ENCODE measurements at places on chromosomes 2 and 18. TPM values are rescaled to one million over a fixed set of nuclear protein-coding genes. Genes with fewer than 3 reads are reported as not detected.

ASB18 gene
- total RNA-seq, result not detected

SPOPL gene
- total RNA-seq, result 17.1 TPM

MYO3B gene
- total RNA-seq, result 0.11 TPM

IL37 gene
- not detected for total RNA-seq

SELENOI gene
- 26.4 TPM for total RNA-seq

VIT gene
- not detected for total RNA-seq

TLX2 gene
- 0.88 TPM for total RNA-seq

- peak; percentile 80 for DNase-seq
Observed at GRCh38 chr18:111306-112014, 46.9 kb upstream of the USP14 start.

DNA sequence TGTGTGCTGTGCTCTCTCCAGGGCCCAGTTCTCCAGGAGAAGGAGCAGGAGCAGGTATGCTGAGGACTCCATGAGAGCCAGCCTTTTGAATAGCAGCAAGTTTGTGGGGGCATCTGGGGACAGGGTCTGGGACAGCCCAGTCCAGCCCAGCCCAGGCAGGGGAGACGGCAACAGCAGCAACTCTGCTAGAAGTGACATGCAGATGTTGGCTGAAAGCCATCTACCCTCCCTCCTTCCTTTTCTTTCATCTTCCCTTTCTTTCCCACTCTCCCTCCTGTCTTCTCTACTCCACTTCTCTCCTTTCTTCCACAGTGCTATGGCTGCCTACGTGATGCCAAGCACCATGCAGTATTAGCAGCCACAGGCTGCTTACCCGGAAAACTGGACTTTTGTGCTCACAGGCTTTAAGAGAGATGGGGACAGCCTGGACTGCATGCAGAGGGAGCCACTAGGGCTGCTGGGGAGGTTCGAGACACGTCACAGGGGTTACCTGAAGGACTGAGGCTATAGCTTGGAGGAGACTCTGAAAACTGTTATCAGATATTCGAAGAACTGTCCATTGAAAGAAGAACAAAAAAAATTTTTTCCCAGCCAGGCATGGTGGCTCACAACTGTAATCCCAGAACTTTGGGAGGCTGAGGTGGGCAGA lies 23.8 kb upstream of the YWHAQ start:
- DNase-seq, result no peak

DNA sequence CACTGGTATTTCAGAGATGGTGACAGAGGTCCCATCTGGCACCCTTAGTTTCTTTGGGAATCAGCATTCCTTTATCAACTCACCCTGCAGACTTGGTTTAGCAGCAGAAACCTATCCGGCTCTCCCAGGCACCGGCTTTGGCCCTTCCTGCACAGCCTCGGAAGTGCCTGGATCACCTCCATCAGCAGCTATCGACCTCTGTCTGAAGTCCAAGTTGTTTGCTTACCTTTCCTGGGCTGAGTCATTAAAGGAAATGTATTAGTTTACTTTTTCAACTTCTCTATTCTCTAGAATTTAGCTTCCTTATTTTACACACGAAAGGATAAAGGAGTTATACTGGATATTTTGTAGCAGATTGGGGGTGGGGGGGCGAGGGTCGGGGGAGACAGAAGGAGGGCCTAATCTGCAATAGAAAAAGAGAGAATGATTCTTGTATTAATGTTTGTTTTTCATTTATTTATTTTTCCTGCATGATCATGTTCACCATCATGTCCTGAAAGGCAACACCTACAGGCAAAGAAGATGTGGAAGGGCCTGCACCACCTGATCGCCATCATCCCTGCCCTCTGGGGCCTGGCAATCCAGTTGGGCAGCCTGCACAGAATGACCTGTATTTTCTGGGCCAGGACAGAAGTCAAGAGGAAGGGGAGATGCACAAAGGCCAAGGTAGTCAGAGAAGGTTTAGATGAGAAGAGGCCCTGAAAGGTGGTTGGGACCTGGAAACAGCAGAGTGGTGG lies 22.1 kb upstream of the MAT2A start:
- DNase-seq, result no peak

DNA sequence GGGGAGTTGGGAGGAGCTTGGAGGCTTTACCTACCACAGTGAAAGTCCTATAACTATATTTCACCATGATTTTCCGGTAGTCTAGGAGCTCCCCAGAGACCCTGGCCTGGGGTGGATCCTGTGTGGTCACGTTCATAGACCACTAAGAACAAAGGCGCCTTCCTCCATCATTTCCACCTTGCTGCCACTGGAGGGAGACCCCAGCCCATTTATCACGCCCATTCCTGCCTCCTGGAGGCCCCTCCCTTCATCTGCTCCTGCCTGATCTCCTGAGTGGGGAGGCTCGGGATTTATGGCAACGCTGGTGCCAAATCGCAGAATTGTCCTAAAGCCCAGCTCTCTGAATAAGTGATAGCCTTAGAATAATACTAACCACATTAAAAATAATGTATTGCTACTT lies 507.6 kb upstream of the SPHKAP start:
- DNase-seq, result no peak

DNA sequence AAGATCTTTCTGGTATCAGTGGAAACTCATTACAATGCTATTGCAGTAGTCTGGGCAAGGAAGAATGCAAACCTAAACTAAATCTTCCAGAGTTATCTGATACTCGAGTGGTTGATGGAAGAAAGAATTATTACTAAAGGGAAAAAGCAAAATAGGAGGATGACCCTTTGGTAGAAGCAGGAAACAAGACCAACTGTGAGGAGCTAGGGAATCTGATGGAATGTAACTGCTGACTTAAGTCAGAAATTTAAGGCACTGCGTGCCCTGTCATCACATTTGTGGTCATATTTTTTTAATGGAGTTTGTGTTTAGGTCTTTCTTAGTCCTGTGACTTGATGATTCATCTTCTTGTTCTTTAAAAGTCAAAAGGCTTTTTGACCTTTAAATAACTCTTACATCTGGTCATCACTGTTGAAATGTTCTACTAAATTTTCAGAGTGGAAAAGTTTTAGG lies 36.5 kb upstream of the ARMC9 start:
- DNase-seq, result no peak

DNA sequence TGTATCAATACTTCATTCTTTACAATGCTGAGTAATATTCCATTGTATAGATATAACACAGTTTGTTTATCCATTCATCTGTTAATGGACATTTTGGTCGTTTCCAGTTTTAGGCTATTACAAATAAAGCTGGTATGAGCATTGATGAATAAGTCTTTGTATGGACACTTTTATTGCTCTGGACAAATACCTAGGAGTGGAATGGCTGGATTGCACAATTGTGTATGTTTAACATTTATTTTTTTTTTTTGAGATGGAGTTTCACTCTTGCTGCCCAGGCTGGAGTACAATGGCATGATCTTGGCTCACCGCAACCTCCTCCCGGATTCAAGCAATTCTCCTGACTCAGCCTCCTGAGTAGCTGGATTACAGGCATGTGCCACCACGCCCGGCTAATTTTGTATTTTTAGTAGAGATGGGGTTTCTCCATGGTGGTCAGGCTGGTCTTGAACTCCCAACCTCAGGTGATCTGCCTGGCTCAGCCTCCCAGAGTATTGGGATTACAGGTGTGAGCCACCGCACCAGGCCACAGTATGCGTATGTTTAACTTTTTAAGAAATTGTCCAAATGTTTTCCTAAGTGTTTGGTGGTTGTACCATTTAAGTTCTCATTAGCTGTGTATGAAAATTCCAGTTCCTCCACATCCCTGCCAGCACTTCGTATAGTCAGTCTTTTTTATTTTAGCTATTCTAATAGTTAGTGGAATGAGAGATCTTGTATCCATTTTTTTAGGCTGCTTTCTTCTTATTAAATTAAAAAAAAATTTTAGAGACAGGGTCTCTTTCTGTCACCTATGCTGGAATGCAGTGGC lies 194.9 kb upstream of the HAAO start:
- no peak for DNase-seq

GRCh38 chr18:45303026-45303425 lies 312.2 kb upstream of the SLC14A2 start:
- no peak for DNase-seq

GRCh38 chr2:66421612-66422011 lies 13.3 kb upstream of the MEIS1 start:
- no peak for DNase-seq

DNA sequence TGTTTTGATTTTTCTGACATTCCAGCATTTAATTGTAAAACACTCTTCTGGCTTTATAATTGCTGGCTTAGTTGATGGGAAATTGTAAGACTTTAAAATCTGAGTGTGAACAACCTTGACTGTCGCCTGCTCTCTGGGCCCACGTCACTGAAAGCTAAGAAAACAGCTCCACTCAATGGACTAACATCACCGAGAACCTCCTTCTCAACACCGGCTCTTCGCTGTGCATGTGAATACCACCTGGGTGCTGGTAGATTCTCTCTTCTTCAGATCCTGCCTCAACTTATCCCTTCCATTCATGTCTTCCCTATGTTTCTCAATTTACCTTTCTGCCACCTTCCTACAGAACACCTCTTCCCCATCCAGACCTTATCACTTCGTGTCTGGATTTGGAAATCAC lies 523.1 kb upstream of the ID2 start:
- DNase-seq, result no peak

DNA sequence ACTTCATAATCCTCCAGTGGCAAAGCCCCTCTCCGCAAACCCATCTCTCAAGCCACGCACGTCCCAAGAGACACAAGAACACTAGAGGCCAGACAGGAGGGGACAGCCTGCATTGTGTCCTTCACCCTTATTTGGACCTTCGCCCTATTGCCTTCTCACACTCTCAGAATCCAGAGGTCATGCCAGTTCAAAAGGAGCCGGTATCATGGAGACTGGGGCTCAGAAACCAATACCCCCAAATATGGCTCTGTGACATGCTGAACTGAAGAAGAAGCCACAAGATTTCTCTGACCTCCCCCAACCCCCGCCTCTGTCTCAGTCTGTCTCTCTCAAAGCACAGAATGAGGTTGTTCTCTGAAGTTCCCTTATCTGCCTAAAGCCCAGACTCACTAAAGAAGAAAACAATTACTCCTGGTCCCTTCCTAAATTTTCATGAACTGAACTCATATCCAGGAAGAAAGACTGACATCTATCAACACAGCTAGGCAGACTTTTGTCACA lies 19.2 kb upstream of the SPATA3 start:
- no peak for DNase-seq

DNA sequence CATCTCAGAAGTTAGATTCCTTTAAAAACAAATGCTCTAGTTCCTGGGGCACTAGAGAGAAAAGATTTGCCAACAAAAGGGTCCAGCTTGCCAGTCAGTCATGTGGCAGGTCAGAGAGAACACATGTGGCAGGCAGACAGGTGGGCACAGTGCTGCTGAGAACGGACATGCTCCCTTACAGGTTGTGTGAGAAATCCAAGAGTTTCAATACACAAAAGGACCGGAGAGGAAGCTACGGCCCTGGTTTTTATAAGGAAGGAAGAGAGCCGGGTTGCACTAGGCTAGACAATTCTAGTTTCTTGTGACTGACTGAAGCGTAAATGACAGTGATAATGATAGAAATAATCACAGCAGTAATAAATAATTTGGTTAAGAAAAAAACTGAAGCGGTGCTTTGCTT lies 18.3 kb downstream of the CDC42EP3 start:
- DNase-seq, result no peak

DNA sequence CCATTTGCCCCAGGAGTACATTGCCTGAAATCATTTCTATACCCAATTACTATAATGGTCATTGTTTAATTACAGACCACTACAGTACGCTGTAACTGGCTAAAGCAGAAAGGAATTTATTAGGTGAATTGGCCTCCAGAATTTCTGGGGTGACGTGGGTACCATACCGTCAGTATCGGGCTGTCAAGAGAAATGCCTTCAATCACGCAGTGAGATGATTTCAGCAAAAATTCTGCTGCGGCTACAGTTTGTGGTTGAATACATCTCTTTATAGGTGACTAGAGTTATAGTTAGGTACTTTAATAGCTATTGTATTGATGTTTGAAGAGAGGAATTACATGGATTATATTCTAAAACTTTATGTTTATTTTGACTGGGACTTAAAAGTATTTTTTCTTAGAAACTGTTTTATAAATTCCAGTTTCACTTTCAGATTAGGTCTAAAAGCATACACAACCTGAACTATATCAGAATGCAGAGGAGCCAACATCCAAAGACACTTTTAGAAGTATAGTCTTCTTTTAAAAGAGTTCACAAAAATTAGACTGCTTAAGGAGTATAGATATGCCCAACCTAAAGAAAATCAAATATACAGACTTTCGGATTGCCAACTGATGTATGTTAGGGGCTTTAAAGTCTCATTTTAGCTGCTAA lies 128.4 kb downstream of the TTC27 start:
- no peak for DNase-seq

DNA sequence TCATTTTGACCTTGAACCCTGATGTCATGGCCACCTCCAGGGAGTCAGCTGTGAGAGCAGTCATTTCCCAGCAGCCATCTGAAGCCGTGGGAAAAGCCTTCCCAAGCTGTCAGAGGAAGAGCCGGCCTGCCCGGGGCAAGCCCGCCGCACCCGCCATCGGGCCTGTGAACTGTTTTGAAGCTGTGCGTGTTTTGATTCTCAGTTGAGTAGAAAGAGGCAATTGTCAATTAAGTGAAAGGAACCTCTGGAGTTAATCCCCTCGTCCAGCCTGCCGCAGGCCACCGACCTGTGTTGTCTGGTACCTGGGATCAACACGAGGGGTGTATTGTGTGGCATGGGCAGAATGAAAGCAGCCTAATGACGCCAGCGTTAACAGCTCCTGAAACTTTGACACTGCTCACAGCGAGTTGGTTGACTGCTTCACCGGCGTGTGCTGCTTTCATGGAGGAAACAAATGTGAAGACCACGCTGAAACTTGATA lies 318.4 kb downstream of the AGAP1 start:
- no peak for DNase-seq

DNA sequence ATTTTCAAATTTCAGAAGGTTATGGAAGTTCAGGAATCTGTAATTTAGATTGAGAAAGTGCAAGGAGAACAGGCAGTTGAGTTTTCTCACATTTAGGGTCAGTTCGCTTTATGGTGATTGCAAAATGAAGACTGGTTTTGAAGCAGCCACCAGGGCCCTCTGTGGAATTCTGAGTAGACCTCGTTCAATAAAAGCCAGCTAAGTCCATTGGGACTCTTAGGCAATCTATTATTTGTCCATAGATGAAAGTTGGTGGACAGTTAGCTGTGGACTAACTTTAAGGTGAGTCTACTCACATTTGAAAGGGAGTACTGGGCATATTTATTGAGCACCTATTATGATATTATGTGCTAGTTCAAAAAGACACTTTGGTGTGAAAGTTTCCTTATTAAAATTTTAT lies 266.3 kb upstream of the LINC00305 start:
- DNase-seq, result no peak

DNA sequence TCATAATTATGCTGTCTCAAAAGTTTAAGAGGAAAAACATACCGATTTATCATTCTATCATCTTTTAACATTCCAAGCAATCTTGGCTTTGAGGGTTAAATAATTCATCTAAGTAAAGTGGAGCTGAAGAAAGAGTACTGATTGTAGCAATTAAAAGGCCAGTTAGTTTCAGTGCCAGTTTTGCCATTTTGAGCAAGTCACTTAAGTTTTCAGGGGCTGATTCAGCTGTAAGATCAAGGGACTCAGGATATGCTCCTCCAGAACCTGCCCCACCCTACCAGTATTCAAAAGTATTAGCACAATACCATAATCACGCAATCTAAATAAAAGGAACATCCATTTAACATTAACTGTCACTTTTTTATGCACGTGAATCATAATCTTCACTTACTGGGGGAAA lies 1.9 kb downstream of the SS18 start:
- DNase-seq, result no peak

GRCh38 chr2:127703282-127703681 lies 2.0 kb downstream of the SFT2D3 start:
- DNase-seq, result no peak

All from activated naive CD8-positive, alpha-beta T cell treated with anti-CD3 and anti-CD28 coated beads, Interleukin-2, amount 10 ng/mL, durations not matched to agents 7 days and 5 days (primary cell).